ENCODE measurements at places on chromosomes 2 and 18.
A peak's percentile ranks its signal among the peaks of the same experiment; 100 is the strongest.

DNA sequence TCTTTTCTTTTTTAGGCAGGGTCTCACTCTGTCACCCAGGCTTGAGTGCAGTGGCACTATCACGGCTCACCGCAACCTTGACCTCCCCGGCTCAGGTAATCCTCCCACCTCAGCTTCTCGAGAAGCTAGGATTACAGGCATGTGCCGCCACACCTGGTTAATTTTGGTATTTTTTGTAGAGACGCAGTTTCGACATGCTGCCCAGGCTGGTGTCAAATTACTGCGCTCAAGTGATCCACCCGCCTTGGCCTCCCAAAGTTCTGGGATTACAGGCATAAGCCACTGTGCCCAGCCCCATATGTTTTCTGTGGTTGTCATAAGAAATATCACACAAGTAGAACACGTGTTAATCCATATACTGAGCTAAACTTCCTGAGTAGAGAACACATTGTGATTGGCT lies 14.6 kb downstream of the ENOSF1 start:
- DNase-seq: no peak

DNA sequence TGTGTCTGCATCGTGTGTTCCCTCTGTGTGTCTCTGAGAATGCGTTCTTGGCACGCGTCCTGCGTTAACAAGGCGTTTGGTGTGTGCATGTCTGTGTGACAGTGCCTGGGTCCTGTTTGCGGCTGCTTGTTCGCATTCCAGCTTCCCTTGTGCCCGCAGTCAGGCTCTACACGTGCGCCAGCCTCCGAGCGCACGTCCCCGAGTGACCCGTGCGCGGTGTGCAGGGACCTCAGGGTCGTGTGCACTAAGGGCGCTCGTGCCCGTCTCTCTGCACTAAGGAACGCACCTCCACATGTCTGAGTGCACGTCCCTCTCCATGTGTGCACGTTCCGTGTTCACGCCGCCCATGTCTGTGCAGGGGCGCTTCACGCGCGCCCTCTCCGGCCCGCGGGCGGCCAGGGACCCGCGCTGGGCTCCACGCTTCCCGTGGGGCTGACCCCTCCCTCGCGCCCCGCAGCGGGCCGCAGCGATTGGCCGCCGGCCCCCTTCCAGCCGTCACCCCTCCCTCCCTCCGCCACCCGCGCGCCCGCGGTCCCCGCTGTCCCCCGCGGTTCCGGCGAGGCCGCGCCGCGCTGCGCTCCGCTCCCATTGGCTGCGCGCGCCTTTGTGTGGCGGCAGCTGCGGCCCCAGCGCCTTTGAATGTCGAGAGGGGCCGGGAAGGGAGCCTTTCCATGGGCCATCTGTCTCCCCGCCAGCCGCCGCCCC lies 229.4 kb downstream of the HAUS1 start:
- DNase-seq: no peak

- DNase-seq: peak; percentile 29
Measured at GRCh38 chr2:127525691-127526131, 578 bp downstream of the IWS1 start.

DNA sequence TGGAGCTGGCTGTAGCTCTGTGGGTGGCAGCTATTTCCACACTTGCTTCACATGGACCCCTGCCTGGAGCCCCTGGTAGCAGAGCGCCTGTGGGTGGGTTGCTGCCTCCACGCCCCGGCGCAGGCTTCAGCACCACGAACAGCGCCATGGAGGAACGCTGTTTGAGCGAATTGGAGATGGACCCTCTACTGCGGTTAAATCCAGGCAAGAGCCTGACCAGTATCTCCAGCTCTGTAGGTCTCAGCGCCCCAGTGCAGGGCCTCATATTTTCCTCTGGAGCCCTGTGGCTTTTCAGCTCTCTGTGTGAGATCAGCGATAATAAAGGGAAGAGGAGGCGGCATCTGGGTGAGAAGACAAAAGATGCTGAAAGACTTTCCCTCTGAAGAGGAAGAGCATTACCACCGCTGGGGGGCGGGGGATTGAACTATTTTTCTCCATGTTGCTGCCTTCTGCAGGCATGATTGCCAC lies 12.0 kb downstream of the ONECUT2 start:
- DNase-seq: no peak

DNA sequence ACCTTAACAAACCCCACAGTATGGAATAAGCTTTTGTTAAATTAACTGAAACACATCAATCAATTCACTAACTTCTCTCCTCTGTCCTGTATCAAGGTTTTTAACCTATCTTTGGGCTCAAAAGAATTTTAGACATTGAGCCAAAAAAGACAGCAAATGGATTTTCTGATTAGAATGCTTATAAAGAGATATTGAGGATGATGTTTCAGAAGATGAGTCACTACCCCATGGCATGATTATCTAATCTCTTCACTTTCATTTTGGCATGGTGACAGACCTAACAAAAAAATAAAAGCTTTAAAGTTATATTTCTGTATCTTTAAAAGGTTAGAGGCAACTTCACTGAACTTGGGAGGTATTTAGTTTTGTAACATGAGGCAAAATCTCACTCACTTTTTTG lies 55.5 kb downstream of the SGPP2 start:
- no peak for DNase-seq

DNA sequence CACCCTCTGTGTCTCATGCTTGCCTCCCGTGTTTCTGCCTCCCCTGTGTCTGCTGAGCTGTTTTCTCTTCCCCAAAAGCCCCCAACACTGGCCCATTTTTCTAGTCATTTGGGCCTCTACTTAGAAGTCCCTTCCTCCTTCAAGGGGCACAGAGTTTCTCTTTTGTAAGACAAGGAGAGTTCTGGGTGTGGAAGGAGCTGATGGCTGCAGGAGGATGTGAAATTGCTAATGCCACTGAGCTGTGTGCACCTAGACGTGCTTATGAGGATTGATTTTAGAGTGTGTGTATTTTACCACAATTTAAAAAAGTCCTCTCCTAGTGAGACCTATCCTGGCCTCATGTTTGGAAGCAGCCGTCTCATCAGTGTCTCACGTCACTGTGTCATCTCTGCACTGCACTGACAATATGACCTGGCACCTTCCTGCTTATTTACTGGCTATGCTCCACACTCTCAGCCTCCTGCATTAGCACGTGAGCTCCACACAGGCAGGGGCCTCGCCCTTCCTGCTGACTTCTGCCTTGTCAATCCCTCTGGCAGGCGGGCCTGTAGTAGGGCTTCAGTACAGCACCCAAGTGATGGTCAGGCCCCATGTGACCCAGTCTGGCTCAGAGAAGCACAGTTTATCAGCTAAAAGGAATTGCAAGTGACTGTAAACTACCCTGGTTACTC lies 8.0 kb upstream of the MBP start:
- DNase-seq: no peak

DNA sequence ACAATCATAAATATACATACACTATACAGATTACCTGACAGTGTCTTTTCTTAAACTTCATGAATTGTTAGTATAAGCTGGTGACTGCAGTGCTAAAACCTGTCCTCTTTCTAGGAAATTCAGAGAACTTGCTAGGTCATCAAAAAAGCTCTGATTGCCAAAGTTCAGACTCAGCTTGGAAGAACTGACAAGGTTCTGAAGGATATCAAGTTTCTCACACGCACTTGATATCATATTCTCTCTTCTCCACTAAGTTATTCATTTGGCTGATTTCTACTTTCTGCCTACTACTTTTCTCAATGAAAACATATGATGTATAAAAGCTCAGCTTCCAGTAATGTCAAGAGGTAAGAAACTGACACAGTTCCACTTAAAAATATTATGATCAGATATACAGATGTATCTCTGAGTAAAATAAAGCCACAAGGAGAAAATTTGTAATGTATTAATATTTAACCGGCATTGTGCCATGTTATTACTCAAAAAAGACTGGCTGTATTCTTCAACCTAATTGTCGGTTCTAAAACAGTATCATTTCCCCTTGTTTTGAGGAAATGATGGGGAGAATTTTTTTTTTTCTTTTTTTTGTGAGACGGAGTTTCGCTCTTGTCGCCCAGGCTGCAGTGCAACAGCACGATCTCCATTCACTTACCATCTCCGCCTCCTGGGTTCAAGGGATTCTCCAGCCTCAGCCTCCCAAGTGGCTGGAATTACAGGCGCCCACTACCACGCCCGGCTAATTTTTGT lies 2.4 kb downstream of the OSBPL1A start:
- DNase-seq: no peak

GRCh38 chr2:43216629-43217028 lies 9.8 kb downstream of the ZFP36L2 start:
- no peak for DNase-seq

GRCh38 chr2:1209761-1210160 lies 203.5 kb upstream of the TPO start:
- DNase-seq: no peak

Measured in T-helper 1 cell (primary cell).